Activated naive CD8-positive, alpha-beta T cell treated with anti-CD3 and anti-CD28 coated beads, Interleukin-2, amount 50 U/mL, for 16 hours (primary cell): ENCODE measurements at places on chromosomes 5 and 9.

DNA sequence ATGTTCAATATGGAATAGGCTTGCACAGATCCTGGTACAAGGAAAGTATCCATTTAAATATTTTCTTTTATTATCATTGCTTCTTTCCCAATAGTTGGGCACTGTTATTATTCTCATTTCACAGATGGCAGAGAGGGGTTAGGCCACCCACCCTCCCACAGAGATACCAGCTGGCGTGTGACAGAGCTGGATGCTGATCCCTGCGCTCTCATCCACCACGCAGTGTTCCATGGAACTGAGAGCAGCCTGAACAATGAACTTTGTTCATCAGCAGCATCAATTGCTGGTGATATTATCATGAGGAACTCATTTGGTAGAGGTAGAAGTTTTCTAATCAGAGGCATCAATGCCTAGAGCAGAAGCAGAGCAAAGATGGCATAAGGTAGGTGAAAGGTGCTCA, 227.9 kb downstream of the ESM1 start:
- no peak for DNase-seq

GRCh38 chr9:34591248-34591916, 1.9 kb upstream of the CNTFR start:
- peak; percentile 57 for DNase-seq

DNA sequence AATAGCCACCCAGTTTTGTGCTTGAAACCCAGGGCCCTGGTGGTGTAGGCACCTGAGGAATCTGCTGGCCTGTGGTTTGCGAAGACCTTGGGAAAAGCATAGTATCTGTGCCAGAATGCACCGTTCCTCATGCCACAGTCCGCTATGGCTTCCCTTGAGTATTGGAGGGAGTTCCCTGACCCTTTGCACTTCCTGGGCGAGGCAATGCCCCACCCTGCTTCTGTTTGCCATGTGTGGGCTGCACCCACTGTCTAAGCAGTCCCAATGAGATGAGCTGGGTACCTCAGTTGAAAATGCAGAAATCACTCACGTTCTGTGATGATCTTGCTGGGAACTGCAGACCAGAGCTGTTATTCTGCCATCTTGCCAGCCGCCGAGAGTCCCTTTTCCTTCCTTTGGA, 483.5 kb downstream of the AGTPBP1 start:
- DNase-seq = no peak

- DNase-seq = no peak
These were observed at the start of gene LRRTM2 for GRCh38 chr5:138874771-138875551. LRRTM2 (minus strand) TSS chr5:138875335; CDS start chr5:138874911, 424 bp downstream.
